Lung (tissue), 17 donors: ENCODE measurements at places on chromosomes 6 and 20.

- no peak for DNase-seq
Measured at GRCh38 chr6:56725254-56725653, 82.6 kb upstream of the DST start.

- no peak for DNase-seq
Measured at GRCh38 chr6:125269328-125269985, 32.3 kb downstream of the HDDC2 start.

GRCh38 chr6:4516206-4516605, 260.0 kb upstream of the CDYL start:
- DNase-seq: no peak

- peak; percentile 4 for DNase-seq
Measured at GRCh38 chr6:13810688-13811446, 3.5 kb downstream of the MCUR1 start.

- DNase-seq: no peak
Measured at GRCh38 chr20:36102306-36102705, 52.2 kb upstream of the EPB41L1 start.

DNA sequence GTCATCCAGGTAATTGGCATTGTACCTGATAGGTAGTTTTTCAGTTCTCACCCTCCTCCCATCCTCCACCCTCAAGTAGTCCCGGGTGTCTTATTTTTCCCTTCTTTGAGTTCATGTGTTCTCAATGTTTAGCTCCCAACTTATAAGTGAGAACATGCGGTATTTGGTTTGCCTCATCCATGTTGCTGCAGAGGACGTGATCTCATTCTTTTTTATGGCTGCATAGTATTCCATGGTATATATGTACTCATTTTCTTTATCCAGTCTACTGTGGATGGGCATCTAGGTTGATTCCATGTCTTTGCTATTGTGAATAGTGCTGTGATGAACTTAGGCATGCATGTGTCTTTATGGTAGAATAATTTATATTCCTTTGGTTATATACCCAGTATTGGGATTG, 45.8 kb downstream of the RPRD1B start:
- DNase-seq: no peak

- peak; percentile 69 for DNase-seq
Measured at GRCh38 chr20:3980260-3981131, 34.9 kb downstream of the RNF24 start.

- no peak for DNase-seq
Measured at GRCh38 chr6:4667591-4667990, 108.6 kb upstream of the CDYL start.

DNA sequence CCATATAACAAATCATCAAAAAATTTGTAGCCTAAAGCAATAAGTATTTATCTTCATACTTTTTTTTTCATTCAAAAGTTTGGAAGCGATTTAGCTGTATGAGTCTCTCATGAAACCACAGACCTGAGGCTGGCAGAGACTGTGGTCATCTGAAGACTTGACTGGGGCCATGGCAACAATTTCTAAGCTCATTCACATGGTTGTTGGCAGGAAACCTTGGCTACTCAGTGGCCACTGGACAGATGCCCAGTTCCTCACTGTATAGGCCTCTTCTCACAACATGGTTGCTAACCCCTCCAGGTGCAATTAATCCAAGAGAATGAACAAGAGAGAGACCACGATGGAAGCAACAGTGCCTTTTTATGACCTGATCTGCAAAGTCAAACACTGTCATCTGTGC, 235.9 kb downstream of the BTBD3 start:
- no peak for DNase-seq

DNA sequence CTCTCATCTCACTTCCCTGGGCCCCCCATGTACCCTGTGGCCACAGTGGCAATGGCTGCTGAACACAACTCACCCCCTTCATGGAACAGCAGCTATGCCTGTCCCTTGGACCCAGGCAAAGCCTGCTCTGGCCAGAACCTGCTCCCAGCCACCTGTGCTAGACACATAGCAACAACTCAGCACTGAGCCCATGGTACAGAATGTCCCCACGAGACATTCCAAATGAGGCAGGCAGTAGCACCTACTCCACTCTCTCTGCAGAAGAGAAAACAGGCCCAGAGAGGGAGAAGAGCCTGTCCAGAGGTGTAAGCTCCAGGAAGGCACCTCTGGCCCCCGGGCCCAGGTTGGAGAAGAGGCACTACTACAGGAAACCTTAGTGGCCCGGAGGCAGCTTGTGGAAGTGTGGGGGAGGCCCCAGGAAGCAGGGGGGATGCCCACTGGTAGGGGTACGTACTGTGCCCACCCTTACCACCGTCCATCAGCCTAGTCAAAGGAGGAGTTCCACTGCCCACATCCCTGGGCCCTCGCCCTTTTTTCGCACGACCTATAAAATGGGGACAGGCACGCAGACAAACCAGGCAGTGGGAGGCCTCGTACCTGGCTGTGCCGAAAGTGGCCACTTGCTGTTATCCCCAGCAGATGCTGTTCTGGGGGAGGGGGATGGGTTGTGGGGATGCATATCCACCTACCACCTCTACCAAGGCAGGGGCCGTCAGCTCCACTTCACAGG, 97.2 kb downstream of the ASXL1 start:
- no peak for DNase-seq

- DNase-seq: no peak
Measured at GRCh38 chr6:83459663-83460062, 28.8 kb upstream of the ME1 start.

GRCh38 chr6:43953256-43953655, 174.0 kb downstream of the MRPL14 start:
- no peak for DNase-seq

- DNase-seq: peak; percentile 25
Measured at GRCh38 chr6:166866839-166867637, 89.3 kb downstream of the RNASET2 start.

GRCh38 chr6:75424618-75425548, 68.7 kb downstream of the FILIP1 start:
- no peak for DNase-seq

DNA sequence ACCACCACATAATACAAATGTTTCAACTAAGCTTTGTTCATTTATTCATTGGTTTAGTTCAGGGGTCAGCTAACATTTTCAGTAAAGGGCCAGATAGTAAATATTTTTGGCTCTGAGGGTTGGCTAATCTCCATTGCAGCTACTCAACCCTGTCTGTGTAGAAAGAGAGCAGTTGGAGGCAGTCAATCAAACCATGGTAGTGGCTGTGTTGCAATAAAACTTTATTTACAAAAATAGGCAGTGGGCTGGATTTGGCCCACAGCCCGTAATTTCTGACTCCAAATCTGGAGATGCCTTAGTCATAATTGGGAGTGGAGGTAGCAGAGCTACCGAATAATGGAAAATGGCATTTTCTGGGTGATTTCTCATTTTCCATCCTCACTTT, 242.5 kb upstream of the ZFP64 start:
- DNase-seq: no peak

DNA sequence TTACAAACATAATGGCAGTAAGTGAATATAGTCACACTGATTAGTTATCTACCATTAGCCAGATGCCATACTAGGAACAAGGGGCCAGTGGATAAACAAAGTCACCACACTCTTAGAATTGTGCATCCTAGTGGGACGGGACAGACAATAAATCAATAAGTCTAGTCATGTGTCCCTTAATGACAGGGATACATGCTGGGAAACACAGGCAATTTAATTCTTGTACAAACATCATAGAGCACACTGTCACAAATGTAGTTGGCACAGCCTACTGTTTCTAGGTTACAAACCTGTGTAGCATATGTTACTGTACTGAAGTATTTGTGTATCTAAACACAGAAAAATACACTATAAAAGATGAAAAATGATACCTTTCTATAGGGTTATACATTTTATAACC, 123.0 kb upstream of the FAM184A start:
- DNase-seq: no peak

DNA sequence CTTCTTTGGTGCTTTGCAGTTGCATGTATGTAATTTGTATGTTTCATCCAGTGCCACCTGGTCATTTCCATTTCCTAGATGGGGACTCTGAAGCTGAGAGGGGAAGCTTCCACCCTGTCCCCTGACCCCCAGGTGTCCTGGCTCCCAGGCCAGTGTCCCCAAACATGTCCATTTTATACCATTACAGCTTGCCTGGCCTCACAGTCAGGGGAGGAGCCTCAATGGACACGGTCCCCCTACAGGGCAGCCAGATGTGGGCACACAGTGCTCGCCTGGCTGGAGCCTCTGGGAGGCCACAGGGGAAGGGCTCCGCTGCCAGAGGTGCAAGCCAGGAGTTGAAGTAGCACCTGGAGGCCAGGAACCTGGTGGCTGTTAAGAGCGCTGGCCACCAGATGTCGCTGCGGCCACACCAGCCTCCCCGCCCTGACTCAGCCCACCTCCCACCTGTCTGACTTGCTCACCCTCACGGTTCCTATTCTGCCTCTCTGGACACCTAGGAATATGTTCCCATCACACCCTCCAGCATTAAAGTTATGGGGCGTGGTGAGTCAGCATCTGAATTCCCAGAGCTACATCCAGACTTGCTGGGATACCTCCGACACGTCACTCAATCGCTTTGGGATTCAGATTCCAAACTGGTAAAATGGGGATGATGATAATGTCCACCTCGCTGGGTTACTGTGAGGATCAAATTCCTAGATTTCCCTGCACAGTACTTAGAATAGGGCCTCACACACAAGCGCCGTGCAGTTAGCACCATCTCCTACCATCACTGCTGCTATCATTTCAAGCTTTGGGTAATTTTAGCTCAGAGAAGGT, 107.4 kb downstream of the SULF2 start:
- peak; percentile 47 for DNase-seq

DNA sequence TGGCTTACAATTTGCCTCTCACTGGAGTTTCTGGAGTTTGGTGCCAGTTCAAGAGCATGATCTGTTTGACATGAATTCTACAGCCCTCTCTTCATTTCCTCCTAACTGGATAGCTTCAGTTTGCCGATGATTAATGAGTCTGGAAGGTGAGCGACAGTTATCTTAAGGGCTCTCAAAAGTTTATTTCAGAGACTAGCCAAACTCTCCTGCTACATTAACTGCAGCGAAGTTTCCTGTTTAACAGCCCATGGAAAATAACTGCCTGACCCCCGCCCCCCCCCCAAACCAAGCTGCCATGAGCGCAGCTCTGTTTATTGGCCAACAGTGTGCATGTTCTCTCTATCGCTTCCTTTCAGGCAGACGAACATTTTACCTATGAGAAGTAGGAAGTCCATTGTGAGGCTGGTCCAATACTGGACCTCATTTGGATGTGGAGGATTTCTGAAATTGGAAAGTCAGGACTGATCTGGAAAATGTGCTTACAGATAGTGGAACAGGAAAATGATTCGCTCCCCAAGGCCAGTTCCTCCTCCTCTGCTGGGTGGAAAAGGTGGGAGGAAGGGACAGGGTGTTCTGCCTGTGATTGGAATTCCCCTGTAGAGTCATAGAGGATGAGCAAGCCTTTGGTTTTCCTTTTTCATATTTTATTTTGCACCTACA, 522.2 kb upstream of the JAG1 start:
- DNase-seq: peak; percentile 25

- no peak for DNase-seq
Measured at GRCh38 chr20:20680991-20681508, 31.4 kb downstream of the RALGAPA2 start.

DNA sequence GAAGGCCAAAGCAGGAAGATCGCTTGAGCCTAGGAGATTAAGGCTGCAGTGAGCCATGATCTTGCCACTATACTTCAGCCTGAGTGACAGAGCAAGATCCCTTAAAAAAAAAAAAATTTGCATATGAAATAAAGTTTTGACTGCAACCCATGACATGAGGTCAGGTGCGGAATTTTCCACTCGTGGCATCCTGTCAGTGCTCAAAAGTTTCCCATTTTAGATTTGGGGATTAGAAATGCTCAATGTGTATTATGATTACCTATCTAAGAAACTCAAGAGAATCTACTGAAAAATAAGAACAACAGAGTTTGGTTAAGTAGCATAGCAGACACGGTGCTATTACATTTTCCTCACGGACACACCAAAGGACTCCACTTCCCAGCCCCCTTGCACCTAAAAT, 11.7 kb downstream of the SLC23A2 start:
- no peak for DNase-seq

DNA sequence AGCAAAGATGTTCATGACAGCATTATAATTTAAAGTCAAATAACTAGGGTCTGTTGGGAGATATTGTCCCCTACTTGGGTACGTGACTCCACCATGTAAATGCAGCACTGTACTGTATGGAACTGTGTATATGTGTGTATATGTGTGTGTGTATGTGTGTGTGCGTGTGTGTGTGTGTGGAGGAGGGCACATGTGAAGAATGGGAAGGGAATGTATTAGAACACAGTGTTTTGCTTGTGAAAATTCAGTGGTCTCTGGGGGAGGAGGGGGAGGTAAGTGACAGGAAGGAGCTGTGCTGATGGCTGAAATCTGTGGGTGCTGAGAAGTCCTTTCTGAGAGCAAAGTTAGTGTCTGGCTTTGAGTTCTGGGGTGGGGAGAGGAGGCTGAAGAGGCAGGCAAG, 23.9 kb upstream of the VEGFA start:
- peak; percentile 51 for DNase-seq

DNA sequence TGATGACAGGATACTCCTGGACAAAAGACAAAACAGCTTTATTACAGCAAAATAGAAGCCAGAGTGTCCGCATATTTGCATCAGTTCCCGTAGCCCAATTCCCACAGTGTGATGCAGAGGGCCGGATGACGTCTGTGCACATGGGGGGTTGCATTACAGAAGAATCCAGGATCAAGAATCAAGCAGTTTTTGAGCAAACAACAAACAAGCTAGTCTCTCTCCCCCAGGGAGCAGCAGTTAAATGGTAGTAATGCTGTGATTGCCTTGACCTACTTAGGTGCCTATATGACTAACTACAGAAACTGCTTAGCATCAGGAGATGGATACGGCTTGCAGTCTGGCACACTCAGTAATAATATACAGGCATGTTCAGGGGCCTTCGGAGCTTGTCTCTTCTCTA, 3.2 kb upstream of the SDHAF4 start:
- DNase-seq: no peak

- DNase-seq: peak; percentile 71
Measured at GRCh38 chr6:55708711-55709110, 129.7 kb upstream of the HMGCLL1 start.

DNA sequence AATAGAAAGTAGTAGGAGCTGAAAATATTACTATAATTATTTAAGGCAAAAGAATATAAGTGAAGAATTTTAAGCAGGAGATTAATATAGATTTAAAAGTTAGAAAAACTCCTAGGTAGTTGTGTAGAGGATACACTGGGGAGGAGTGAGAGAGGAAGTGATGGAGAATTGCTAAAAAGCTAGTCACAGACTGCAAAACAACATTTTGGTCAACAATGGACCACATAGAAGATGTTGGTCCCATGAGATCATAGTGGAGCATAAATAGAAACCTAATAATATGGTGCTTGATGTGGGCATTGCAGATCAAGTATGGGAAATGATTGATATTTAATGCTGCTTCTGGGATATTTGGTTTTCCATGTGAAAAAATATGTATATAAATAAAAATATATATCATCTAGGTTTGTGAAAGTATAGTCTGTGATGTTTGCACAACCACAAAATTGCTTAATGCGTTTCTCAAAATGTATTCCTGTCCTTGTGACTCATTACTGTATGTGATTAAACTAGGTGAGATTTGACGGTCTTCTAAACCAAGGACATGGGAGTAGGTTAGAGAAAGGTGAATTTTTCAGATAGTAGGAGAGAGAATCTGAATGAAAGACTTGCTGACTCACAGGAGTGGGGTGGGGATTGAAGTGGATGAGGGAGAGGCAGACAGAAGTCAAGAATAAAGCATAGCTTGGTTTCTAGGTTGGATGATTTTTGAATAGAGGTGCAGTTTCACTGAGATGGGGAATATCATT, 174.0 kb downstream of the BCKDHB start:
- no peak for DNase-seq
